ENCODE measurements at places on chromosomes 5 and 9. TPM values are rescaled to one million over a fixed set of nuclear protein-coding genes. Genes with fewer than 3 reads are reported as not detected.

- DNase-seq = peak; percentile 87
These were observed 27.6 kb downstream of the ZDHHC11B start for GRCh38 chr5:756865-757345.

The PHF24 gene
- 0.67 TPM for total RNA-seq

GRCh38 chr5:161397448-161397847 is 149.1 kb downstream of the GABRB2 start:
- DNase-seq = no peak

DNA sequence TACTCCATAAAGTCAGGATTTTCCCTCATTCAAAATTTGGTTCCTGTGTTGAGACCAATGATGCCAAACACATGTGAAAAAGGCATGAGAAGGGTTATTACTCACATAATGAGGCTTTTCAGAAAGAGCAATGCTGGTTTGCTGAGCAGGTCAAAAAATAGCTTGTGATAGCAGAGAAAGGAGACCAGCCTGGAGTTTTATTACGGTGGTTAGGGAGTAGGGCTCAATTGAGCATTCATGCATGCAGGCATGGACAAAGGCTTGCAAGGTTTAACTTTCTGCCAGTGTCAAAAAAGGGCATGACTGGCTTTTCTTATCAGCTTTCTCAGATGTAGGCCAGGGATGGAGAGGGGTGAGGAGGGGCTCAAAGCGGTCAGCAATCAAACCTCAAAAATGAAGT is 628.3 kb downstream of the DNAH5 start:
- no peak for DNase-seq

The OR13C4 gene
- total RNA-seq = not detected

The DMRTA1 gene
- total RNA-seq = 0.74 TPM

The DHX29 gene
- 17.5 TPM for total RNA-seq

DNA sequence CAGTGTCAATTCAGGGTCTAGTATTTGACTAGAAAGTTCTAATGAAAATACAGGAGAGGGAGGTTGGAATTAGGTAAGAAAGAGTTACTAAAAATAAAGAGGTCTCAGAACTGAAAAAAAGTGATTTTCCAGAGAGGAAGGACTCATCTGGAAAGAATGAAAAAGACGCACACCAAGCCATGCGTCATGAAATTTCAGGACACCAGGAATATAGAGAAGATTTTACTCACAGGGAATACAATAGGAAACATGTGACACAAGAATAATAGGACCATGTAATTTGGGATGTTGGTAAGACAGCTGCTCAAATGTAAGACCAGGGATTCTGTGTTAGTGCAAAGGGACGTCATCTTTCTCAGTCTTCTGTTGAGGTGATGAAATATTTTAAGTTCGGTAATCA is 224.7 kb downstream of the GDNF start:
- DNase-seq = no peak

GRCh38 chr9:126503333-126504085 is 110.2 kb upstream of the LMX1B start:
- no peak for DNase-seq

DNA sequence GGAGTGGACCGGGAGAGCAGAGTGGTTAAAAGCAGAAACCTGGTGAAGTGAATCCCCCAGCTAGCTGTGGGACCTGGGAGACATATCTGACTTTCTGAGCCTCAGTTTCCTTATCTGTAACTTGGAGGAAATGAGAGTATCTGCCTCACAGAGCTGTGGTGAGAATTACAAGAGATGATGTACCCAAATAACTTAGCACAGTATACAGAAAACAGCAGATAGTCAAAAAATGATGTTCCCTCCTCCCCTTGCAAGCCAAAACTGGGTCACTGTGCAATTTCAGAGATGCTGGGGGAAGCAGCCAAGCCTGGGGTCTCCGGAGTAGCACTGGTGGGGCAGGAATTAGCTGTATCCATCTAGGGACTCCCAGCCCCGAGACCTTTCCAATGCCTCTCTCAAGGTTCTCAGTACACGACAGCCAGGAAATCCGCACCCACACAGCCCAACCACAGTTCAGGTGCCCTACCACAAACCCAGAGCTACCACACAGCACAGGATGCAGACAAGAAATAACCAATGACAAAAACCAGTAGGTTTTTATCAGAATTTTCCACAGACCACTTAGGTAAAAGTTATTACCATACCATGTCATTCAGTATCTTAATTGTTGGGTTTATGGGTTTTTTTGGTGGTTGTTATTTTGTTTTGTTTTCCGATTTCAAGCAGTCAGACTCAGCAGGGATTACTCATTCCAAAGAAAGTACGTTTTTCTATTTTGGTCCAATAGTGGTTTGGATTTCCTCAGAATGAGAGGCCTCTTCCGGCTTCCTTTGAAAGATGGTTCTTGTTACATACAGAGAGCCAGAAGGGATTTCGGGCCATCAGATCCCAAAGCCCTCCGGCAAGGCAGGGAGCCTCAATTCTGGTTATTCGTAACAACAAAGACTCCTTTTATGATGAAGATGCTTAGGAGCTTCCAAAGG is 4.9 kb upstream of the HRH2 start:
- no peak for DNase-seq

DNA sequence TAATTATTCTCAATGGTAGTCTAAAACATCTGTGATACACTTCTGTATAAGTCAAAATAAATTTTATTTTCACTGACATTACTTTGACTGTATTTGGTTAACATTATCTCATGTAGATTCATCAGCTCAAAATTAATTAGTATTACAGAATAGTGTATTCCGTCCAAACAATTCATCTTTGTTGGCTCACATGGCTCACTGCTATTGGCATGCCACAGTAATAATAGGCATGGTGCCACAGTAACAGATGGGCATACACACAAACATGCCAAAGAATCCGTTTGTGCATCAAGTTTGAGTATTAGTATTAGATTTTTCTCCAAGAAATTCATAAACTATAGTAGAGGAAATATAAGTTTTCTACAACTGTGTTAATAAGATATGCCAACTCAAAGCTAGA is 14.2 kb downstream of the AP3B1 start:
- DNase-seq = no peak

GRCh38 chr9:131697908-131698617 is 41.8 kb downstream of the RAPGEF1 start:
- DNase-seq = no peak

The DOCK2 gene
- 5.4 TPM for total RNA-seq

DNA sequence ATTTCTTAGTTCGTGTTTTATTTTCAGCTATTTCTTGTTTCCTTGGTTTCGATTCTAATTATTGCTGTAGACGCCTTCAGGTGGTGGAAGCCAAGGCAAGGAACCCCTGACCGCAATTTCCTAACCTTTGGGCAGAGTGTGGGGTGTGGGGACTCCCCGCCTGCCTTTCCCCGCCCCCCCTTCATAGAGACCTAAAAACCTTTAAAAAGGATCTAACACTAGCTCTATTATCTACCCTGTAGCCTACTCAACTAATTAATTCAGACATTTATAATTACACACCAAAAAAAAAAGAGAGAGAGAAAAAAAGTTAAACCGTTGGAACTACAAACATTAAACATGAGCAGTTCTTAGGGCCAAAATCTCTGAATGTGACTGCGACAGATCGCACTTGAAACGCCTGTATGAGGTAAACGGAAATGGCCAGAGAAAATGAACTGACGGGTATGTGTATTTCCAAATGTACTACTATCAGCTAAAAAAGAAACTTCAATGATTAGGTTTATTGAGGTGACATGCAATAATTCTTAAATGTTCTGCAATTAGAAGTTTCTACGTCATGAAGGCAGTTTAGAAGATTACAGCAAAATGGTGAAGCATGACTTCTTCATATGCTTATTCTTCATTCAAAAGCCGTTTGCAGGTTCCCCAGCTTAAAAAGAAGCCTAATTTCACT is 19.0 kb upstream of the FER start:
- DNase-seq = no peak

GRCh38 chr9:20551835-20552234 is 70.5 kb downstream of the MLLT3 start:
- DNase-seq = no peak

The TXNDC8 gene
- not detected for total RNA-seq

The PLCXD3 gene
- 44.5 TPM for total RNA-seq

The SNX18 gene
- 22.2 TPM for total RNA-seq

DNA sequence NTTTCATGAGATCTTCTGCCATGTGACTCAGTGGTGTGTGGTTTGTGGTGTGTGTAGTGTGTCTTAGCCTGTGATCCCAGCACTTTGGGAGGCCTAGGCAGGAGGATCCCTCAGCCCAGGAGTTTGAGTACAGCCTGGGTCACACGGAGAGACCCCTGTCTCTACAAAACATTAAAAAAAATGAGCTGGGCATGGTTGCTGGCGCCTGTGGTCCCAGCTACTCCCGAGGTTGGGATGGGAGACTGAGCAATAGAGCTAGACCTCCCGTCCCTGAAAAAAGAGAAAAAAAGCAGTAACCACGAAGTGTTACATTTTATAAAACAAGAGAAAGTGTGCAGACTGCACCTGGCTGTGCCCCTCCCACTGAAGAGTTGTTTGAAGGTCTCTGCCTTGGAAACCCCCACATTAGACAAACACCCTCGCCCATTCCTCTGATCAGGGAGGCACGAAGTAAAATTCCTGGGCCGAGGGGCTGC is 21.2 kb upstream of the RNU6ATAC start:
- no peak for DNase-seq

The SH2D3C gene
- total RNA-seq = 16.5 TPM

GRCh38 chr5:499233-500209 is 24.7 kb downstream of the SLC9A3 start:
- no peak for DNase-seq

DNA sequence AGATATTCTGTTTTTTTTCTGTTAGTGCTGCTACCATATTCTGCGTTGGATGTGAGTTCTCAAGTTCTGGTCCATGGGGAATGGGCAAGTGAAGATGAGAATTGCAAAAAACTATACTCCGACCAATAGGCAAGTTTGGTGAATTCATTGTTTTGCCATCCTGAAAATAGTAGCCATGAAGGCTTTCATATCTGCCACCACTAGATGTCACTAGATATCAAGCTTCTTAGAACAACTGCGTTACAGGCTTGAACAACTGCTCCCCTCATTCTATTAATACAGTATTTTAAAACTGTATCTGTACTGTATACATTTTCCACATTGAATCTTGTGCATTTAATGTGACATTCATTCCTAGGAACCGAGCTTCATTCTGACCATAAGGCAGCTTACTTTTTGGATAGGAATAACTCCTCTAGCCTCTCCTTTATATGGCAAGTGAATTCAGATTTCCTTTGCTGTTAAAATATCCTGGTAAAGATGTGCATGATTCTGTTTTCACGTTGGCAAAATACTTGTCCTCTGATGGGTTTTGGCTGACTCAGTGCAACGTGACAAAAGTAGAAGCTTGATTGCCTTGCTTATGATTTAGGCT is 163.6 kb downstream of the SREK1 start:
- DNase-seq = no peak

- DNase-seq = no peak
These were observed 63.3 kb downstream of the DRD1 start for GRCh38 chr5:175380701-175381100.

- no peak for DNase-seq
These were observed 122.6 kb downstream of the APBA1 start for GRCh38 chr9:69549310-69550202.

The SPINK1 gene
- not detected for total RNA-seq

- no peak for DNase-seq
These were observed 328 bp downstream of the CAMSAP1 start for GRCh38 chr9:135907006-135907430.

DNA sequence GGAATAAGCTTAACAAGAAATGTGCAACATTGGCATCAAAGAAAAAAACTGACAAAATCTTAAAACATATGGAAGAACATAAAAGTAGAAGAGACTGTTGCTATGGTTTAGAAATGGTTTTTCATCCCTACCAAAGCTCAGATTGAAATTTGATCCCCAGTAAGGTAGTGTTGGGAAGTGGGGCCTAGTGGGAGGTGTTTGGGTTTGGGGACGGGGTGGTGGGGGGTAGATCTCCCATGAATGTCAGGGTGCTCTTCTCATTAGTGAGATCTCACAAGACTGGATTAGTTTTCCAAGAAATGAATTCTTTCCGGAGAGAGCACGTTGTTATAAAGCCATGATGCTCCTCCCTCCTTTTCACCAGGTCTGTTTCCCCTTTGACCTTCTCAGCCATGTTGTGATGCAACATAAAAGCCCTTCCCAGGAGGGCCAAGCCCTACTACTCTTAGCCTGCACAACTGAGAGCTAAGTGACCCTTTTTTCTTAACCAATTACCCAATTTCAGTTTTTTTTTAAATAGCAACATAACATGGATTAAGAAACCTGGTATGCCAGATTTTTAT is 10.6 kb downstream of the TMEM167A start:
- no peak for DNase-seq

DNA sequence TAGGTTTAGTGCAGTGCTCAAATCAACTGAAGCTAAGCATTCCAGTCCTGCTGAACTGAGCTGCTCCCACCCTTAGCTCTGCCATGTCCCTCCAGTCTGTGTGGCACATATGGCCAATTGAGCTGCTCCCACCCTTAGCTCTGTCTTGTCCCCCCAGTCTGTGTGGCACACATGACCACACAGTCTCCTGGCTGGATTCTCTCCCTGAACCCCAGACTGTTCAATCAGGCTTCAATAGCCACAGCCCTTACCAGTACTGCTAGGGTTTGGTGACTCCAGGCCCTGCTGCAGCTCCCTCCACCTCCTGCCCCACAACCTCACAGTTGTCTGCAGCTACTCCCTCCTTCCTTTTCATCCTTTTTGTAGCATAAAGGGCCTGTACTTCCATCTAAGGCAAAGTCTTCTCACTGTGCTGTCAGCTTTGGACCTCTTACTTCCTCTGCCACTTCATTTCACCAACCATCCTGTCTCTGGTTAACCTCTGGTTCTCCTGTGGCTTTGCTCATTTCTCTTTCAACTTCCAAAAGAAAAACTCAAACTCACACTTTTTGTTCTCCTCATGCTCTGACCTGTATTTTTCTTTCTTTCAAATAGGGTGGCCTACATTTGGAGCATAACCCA is 50.8 kb downstream of the ADAMTS12 start:
- no peak for DNase-seq

- DNase-seq = no peak
These were observed 7.3 kb downstream of the ASTN2 start for GRCh38 chr9:117407436-117408022.

GRCh38 chr9:7243838-7244237 is 486.1 kb downstream of the KDM4C start:
- no peak for DNase-seq
